ENCODE measurements at places on chromosomes 2 and 18.

DNA sequence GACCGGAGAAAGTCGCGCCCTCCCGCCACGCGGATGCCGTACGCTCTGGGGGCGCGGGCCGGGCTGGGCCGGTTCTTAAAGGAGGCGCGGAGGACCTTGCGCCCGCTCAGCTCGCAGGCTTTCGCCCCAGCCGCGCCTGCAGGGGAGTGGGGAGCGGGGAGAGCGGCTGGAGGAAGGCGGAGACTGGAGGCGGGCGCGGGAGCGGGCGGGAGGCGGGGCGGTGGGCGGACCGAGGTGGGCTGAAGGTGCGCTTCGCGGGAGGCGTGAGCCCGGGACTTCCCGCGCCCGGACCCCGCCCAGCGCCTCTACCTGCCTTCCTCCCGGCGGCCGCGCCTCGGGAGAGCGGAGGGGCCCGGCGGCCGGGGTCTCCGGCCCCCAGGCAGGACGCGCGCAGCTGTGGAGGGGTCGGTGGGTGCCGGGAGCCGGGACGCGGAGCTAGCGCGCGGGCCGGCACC, at the start of gene ADRA2B:
Gene ADRA2B (minus strand): TSS at position 148 of the 455 bp plus-strand sequence. CDS start 422 bp downstream, outside the sequence.
- peak; percentile 73 for DNase-seq

DNA sequence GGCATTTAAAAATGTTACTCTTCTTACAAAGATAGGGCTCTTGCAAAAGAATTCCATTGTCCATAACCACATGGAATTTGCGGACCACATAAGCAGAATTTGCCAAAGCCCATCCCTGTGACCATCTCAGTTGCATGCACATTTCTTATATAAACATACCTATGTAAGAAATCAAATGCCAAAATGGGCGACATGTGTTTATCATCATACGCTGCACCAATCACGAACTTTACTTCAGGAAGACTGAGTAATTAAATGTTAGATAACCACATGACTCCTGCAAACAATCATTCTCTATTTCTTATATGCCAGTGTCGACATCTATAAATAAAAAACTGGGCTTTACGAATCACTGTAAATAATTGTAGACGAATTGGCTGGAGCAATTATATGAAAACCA, 186.1 kb upstream of the RBMS1 start:
- no peak for DNase-seq

DNA sequence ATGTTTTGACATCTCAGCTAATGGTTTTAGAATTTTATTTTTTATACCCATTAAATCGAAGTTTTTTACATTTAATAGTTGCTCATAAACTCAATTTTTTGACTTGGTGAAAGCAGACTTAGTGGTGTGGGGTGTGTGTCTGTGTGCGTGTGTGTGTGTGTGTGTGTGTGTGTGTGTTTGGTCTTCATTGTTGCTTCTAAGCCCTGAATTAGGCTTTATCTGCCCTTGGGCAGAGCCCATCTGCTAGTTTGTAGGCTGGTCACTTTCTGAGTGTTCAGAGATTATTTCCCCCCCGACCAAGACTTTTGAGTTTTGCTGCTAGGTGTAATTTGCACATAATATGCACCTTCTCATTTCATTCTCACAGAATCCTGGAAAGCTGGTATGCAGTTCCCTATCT, 14.3 kb downstream of the PAX3 start:
- no peak for DNase-seq

DNA sequence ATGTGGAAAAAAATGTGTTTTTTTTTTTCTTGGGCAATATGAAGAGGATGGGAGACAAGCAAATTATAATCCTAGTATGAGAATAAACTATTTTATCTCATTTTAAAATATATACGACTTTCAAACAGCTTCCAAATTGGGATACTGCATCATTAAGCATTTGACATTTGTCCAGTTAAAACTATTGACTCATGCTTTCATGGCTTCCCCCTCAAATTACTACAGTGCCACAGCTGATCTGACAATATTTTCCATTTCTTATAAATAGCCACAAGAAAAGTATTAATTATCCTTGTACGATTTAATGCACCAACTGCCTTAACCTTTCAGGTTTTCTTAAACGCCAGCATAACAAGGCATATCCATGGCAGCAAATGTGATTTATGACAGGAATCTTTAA, 1134.8 kb upstream of the ZEB2 start:
- DNase-seq: no peak

DNA sequence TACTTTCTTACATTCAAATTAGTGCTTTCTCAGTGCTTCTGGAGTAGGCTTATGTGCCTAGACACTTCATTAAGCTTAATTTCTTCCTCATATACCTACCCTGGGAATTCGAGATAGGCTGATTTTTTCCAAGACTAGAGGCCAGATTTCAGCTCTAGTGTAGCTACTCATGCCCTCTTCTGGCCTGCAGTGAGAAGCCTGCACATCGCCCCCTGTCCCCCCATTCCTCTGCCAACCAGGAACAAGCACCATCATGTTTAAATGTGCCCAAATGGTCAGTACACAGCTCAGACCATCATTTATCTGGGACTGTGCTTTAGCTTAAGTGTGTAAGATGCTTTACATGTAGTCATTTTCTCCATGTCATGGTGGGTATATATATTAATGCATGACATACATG, 1218.8 kb upstream of the LRRTM1 start:
- no peak for DNase-seq

DNA sequence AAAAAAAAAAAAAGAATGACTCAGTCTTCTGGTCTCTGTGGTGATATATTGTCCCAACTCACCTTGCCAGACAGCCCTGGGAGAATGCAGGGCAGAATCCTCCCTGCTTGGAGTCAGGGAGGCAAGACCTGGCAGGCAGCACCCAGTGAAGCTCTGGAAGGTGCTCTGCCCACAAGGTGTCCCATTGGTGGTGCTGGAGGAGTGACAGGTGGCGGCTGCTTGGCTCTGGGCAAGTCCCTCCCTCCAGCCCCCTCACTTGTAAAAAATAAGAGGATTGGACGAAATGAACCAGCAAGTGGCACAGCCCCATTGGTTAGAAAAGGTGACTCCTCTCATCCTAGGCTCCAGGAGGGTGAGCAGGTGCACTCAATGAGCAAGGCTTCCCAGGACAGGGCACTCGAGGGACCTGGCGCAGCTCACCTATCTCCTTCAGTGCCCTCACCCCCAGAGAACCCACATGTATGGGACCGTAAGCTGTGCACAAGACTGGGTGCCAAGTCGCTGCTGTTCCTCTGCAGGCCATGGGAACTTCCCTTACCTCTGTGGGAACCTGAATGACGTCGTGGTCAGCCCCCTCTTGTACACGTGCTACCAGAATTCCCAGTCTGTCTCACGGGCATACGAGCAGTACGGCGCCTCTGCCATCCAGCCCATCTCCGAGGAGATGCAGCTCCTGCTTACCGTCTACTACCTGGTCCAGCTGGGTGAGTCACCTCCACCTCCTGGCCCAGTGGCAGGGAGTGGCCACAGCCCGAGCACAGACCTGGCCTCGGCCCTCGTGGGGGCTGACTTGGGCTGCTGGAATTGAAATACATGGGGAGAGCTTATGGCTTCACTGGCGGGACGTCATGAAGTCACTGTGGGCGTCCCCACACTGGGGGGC, 54.6 kb downstream of the GREB1 start:
- DNase-seq: no peak

GRCh38 chr2:186100636-186101035, 362.0 kb downstream of the FSIP2 start:
- DNase-seq: no peak

DNA sequence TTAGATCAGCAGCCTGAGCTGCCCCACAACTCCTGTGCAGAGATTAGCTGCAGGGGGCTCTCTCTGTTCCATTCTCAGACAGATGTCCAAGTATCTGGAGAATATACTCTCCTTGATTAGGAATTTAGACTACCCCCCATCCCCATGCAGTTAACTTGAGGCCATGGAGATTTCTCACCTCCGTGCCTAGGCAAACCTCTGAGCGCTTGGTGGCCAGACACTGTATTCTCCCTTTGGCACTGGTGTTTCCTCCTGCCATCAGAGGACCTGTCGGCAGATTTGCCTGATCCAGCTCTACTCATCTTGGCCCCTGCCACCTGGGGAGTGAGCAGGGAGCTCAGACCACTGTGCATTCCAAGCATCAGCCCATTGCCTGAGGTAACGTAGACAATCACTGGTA, 48.3 kb downstream of the ZNF804A start:
- DNase-seq: no peak

DNA sequence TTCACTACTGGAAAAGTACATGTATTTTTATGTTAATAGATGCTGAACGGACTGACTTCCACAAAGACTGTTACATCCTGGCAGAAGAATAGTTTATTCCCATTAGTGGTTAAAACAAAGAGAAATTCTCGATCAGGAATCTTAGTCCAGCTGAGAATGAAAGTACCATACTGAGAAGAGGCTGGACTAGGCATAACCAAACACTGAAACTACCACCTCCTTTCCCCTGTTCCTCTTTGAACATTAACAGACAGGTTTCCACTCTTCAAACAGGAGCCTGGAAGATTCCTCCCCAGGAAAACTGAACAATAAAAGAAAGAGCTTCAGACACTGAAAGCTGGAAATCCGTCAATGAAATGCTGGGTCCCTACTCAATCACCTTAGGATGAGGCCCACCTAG, 25.8 kb downstream of the LDAH start:
- no peak for DNase-seq

GRCh38 chr2:68827666-68828065, 43.5 kb downstream of the BMP10 start:
- DNase-seq: no peak

- no peak for DNase-seq
Observed at GRCh38 chr2:85695691-85696668, 1.8 kb downstream of the GNLY start.

DNA sequence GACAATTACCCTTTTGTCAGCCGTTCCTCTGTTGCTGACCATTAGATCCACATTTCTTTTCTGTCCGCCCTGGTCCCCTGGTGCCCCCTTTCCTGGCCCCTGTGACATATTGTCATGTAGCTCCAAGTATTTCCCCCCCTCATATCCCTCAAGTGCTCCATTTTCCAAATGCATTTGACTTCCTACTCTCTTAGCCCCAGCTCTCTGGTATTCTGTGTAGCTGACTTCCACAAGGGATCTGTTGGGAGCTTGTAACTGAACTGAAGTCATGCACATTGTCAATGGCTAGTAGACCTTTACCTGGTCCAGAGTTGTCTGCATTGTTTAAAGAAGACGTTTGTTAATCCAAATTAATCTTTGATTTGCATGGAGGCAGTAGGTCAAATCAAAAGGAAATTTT, 34.8 kb downstream of the LIPG start:
- no peak for DNase-seq

DNA sequence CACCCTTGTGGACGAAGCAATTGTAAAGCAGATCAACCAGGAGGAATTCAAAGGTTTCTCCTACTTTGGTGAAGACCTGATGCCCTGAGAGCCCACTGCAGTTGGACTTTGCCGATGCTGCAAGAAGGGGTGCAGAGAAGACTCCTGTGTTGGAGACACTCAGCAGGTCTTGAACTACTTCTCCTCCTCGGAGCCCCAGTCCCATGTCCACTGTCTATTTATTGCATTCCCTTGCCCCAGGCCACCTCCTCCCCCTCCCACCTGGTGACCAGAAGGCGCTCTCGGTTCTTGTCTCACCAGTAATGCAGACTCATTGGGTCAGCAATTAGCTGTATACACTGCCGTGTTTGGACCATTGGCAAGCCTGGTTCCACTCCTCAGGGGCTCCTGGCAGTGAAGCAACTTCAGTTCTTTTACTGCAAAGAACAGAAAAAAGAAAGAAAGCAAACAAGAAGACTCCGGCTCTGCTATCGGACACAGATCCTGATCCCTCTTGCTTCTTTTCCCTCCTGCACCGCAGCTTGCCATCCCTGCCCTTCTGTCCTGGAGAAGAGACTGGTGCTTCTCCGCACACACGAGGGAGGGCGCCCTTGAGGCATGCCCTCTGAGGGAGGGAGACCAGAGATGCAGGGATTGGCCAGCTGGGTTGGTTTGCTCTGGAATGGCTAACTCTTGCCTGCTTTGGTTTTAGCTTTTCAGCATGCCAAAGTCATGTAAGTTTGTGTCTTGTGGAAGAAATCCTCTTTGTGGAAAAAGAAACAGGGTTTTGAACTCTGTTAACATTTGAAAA, 112.2 kb upstream of the EPAS1 start:
- DNase-seq: no peak

DNA sequence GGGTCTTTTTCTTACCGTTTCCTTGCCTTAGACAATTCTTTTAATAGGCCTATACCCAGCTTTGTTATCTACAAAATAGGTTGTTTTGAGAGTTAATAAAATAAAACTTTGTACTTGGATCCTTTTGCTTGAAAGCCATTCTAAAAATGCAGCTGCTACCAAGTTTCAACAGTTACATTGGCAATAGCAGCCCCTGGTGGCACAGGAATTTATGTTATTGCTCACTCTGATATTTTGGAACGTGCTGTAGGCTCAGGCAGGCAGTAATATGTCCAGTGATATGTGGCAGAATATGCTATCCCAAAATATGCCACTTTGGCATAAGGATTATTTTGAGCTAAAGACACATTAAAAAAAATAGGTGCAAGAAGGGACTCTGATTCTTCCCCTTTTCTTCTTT, 6.7 kb upstream of the COMMD1 start:
- DNase-seq: no peak

DNA sequence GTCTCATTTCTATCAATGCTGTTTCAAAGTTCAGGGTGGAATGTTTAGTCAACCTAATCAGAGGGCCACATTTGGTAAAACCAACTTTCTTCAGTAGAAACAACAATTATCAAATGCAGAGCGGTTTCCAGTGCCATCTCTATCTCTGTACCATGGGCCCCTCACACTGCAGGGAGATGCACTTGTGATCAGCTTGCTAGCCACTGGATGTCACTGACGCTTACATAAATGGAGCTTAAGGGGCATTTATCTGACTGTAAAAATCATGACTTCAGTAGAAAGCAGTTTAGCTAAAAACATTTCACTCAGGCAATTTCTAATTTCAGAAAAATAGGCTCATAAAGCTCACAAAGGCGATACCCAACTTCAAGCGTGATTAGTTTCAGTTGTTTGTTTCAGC, 678.0 kb downstream of the ZEB2 start:
- DNase-seq: no peak

- DNase-seq: peak; percentile 83
Observed at GRCh38 chr2:135875491-135876065, 665 bp downstream of the MCM6 start.

GRCh38 chr2:28430377-28430765, 37.7 kb downstream of the FOSL2 start:
- DNase-seq: no peak

GRCh38 chr2:157053876-157054275, 203.6 kb upstream of the GALNT5 start:
- no peak for DNase-seq

DNA sequence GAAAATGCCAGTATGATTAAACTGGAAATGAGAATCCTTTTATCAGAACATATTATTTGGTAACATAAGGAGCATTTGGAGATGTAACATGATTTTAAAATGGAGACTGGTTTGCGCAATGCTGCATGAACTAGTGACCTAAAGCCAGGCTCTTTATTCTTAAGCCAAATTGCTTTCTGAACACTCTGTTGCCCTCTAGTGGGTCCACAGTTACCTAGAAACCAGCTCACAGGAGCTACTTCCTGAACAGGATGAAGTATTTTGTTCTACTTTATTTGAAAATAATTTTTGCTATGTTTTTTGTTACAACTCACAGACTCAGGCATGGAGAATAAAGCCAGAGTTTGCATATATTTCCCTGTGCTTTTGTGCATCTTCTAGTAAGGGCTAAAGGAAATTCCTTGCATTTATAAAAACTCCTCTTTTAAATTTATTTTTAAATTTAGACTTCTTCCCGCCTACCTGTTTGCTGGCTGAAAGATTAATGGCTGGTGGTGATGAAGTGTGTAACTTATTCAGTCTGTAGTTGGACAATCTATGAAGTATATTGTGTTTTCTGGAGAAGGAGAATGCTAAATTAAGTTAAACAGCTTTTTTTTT, 146.7 kb downstream of the PARD3B start:
- peak; percentile 3 for DNase-seq

- DNase-seq: no peak
Observed at GRCh38 chr2:7803515-7803914, 878.3 kb upstream of the ID2 start.

Data from activated naive CD4-positive, alpha-beta T cell treated with Interleukin-2 at 50 U/mL for 16 hours (primary cell).